ENCODE measurements at places on chromosomes 12 and 14.
A peak's percentile ranks its signal among the peaks of the same experiment; 100 is the strongest.

DNA sequence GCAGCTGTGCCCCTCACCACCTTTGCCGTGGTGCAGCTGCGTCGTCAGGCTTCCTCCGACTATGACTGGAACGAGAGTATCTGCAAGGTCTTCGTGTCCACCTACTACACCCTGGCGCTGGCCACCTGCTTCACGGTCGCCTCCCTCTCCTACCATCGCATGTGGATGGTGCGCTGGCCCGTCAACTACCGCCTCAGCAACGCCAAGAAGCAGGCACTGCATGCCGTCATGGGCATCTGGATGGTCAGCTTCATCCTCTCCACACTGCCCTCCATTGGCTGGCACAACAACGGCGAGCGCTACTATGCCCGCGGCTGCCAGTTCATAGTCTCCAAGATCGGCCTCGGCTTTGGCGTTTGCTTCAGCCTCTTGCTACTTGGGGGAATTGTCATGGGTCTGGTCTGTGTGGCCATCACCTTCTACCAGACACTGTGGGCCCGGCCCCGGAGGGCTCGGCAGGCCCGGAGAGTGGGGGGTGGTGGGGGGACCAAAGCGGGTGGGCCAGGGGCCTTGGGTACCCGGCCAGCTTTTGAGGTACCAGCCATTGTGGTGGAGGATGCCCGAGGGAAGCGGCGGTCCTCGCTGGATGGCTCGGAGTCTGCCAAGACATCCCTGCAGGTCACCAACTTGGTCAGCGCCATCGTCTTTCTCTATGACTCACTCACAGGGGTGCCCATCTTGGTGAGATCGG lies 2.6 kb downstream of the GPR162 start:
- no peak for DNase-seq

DNA sequence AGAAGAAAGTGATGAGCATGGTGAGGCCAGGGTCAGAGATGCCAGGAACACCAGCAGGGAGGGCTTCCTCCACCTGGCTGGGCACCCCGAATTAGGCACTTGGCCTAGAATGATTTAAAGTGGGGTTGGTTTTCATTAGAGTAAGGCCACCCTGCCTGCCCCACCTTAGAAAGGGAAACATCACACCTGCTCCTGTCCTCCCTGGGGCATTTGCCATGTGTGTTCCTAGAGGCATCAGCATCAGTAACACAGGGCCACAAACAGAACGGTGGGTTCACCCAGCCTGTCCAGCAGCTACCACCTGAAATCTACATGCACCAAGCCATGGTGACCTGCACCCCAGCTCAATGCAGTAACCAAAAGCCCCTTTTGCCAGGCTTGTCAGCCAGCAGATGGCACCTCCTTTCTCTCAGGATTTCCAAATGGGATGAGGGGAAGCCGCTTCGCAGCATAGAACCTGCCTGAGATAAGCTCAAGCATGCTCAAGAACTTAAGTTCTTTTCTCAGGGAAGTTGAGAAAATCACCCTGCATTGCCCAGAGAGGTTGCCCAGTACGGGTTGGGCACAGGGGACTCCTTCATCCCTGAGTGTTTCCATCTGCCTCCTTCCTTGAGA lies 338.8 kb downstream of the DPF3 start:
- no peak for DNase-seq

DNA sequence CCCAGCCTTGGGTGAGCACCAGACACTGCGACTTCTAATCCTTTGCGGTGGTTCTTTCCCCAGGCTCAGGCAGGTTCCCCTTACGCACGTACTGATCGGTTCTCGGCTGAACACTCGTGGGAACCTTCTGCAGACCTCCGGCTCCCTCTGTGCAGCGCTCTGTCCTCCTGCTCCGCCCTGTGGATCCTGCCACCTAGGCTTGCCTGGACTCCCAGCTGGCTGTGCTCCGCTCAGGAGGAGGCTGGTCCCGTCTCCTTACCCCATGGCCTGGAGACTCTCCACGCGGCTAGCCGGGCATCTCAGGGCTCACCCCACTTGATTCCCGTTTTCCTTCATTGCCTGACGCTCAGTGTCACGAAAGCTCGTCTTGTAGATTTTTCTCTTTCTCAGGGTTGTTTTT lies 34.7 kb downstream of the TNFAIP2 start:
- no peak for DNase-seq

DNA sequence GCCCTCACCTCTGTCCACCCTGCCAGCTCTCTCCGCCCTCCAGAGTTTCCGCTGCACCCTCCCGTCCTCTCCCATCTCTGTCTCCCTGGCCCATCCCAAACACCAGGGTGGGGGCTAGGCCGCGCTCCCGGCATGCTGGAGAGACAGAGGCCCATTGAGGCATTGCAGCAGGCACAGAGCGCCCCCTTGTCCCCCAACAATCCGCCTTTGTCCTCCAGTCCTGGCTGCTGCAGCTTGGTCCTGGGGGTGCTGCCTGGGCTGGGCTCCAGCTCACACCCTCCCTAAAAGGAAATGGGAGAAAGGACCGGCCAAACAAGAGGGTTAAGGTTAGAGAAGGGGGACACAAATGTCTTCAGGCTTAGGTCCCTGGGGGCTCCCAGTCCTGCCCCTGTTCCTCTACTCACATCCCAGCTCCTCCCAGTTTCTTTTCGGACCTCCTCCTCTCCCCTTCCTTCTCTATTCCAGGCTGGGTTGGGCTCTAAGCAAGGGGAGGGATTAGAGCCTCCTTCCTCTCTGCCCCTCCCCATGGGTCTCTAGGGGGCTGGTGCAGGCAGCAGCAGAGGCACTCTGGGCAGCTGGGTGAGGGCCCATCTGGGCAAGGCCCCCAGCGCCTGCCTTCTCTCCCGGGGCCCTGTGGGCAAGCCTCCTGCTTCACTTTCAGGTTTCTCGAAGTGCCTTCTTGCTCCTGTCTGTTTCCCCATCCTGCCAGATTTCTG lies at the start of gene CMTM5:
Gene CMTM5, plus strand, starts transcription at position 565 of the 716 bp plus-strand sequence. CDS start 206 bp downstream, outside the sequence.
- peak; percentile 34 for DNase-seq

DNA sequence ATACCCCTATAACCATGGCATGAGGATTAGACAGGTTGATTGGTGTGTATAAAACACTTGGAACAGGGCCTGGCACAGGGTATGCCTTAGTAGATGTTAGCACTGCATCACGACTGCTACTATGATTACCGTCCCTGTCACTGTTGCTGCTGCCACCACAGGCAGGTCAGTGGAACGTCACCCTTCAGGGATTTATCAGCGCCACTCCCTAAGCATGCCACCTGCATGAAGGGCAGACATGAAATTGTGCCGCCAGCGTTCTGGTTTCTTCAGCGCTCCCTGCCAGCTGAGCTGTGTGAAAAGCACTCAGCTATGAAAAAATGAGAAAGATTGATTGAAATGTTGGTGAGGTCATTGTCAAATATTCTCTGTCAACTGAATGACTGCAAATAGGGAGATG lies 477.0 kb downstream of the DPF3 start:
- no peak for DNase-seq

GRCh38 chr14:67510836-67511235 lies 22.3 kb upstream of the PLEKHH1 start:
- no peak for DNase-seq

DNA sequence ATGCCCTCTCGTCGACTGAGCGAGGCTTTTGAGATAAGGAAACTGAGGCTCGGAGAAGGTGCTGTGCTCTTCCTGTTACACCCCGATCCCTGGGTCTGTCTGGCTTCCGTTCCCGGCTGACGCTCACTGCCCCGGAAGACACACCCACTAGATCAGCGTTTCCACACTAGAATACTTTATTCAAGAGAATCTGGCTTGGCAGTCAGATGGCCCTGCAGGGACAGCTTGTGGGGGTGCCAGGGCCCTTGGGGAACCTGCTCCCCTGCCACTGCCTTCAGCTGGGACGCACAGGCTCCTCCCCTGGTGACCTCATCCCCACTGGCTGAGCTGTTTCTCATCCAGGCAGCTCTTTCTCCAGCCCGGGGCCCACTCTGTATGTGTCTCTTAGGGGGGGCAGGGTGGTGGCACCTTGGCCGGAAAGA lies 13.7 kb downstream of the PGF start:
- no peak for DNase-seq

DNA sequence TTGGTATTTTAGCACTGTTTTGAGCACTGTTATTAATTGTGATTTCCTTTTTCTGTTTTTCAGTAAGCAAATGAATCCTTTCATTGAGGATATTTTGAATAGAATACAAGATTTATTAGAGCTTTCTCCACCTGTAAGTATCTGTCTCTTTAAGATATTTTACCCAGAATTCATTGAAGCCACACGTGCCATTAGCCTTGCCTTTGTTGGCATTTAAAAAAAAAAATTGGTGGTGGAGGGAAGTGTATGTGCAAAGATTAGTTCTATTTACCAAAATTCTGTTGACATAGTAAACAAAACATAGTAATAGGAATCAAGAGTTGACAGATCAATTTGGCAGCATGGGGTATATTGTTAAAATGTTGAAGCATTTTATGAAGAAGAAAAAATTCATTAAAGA lies 23.8 kb downstream of the XPOT start:
- no peak for DNase-seq

GRCh38 chr12:45557016-45557415 lies 172.5 kb upstream of the ARID2 start:
- DNase-seq: no peak

GRCh38 chr14:85556267-85556666 lies 26.3 kb downstream of the FLRT2 start:
- DNase-seq: no peak

DNA sequence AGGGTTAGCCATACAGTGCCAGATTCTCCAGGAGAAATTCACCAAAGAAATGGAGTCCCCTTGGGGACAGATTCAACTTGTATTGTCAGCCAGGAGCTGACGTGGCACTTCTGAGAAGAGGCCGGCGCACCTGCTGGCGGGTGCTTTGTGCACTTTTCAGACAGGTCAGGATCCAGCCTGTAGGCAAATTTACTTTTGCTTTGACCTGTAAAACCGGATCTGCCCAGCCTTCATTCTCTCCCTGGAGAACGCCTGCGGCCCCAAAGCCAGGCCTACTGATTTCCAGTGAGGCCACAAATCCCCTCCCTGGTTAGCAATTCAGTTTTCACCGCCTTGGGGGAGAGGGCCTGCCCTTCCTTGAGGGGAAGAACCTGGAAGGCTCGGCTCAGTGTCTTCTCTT lies 17.4 kb downstream of the P2RX4 start:
- DNase-seq: no peak

- DNase-seq: no peak
These were observed 42.4 kb upstream of the CCDC175 start for GRCh38 chr14:59619061-59619460.

GRCh38 chr12:56629459-56630179 lies 507 bp downstream of the BAZ2A start:
- DNase-seq: peak; percentile 41

- DNase-seq: no peak
These were observed 22.3 kb upstream of the AMN1 start for GRCh38 chr12:31751085-31751484.

GRCh38 chr12:69415471-69416275 lies 54.5 kb upstream of the FRS2 start:
- peak; percentile 44 for DNase-seq

DNA sequence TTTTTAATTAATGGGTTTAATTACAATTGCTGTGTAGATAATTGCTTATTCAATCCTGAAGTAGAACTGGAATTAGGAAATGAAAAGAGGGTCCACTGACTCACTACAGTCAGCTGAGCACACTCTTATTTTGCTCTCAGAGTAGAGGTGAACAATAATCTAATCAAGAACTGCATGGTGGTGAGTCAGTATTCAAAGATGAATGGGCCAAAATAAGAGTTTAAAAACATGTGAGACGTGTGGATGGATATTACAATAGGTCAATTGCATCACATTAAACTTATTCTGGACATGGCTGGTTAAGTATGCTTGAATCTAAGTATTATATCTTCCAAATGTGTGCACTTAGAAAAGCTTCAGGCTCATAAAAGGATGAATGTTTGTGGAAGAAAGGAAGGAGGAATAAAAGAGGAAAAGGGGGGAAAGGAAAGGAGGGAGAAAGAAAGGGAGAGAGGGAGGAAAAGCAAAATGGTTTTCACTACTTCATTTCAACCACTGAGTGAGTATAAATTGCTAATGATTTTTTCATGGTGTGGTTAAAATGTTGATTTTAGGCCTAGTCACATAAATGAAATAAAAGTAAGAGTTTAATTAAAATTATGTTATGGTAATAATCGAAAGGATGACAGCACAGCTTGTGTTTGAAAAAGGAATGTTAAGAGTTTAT lies 27.0 kb upstream of the EEA1 start:
- DNase-seq: no peak

DNA sequence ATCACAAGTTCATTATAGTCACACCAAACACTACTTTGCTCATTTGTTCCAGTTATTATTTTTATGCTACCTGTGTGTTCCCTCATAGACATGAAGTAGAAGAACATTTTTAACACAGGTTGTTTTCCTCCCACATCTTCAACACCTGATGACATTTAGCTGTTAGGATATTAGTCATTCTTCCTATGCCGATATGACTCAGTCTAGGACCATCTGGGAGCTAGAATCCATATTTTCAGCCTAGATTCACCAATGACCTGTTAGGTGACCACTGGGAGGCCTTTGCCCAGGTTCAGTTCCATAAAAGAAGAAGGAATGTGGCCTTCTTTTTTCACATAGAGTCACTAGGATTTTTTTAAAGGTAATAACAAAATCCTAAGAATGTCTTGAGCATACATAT lies 222.8 kb downstream of the C12orf42 start:
- no peak for DNase-seq

- DNase-seq: no peak
These were observed 67.6 kb upstream of the TTC7B start for GRCh38 chr14:90883782-90884181.

DNA sequence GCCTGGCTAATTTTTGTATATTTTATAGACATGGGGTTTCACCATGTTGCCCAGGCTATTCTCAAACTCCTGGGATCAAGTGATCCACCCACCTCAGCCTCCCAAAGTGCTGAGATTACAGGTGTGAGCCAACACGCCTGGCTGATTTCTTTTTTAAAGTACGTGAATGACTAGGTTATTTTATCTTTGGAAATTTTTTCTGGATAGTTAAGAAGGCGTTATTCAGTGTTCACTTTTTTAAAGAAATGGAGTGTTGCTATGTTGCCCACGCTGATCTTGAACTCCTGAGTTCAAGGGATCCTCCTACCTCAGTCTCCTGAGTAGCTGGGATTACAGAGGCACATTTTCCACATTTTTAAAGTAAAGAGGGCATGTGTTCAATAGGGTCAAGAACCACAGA lies 58.6 kb downstream of the SVOP start:
- DNase-seq: no peak

GRCh38 chr14:97975216-97975615 lies 1178.0 kb downstream of the VRK1 start:
- no peak for DNase-seq

GRCh38 chr12:124440841-124441381 lies 126.5 kb downstream of the NCOR2 start:
- no peak for DNase-seq

DNA sequence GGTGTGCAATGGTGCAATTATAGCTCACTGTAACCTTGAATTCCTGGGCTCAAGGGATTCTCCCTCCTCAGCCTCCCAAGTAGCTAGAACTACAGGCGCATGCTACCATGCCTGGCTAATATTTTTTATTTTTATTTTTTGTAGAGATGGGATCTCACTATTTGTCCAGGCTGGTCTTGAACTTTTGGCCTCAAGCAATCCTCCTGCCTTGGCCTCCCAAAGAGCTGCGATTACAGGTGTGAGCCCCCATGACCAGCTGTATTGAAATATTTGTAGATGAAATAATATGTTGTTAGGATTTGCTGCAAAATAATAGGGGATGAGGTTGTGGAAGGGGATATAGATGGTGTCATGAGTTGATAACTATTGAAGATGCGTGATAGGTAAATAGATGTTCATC lies 4.9 kb downstream of the KLHL28 start:
- DNase-seq: no peak
